PC-3 (cell line): ENCODE measurements at places on chromosomes 11 and 22. TPM values are rescaled to one million over a fixed set of nuclear protein-coding genes. Genes with fewer than 3 reads are reported as not detected.

GRCh38 chr11:81000334-81000733, 1559.5 kb upstream of the TENM4 start:
- no peak for DNase-seq

- DNase-seq, result peak; percentile 81
Measured at GRCh38 chr11:67465189-67465510, 3.9 kb downstream of the TMEM134 start.

- DNase-seq, result no peak
Measured at GRCh38 chr22:18130018-18130417, 19.4 kb downstream of the TUBA8 start.

GRCh38 chr11:74204701-74205100, 33.6 kb downstream of the PPME1 start:
- DNase-seq, result no peak

- no peak for DNase-seq
Measured at GRCh38 chr11:9211322-9211721, 53.8 kb downstream of the DENND5A start.

- DNase-seq, result peak; percentile 85
Measured at GRCh38 chr11:73931039-73931645, 19.7 kb upstream of the DNAJB13 start.

DNA sequence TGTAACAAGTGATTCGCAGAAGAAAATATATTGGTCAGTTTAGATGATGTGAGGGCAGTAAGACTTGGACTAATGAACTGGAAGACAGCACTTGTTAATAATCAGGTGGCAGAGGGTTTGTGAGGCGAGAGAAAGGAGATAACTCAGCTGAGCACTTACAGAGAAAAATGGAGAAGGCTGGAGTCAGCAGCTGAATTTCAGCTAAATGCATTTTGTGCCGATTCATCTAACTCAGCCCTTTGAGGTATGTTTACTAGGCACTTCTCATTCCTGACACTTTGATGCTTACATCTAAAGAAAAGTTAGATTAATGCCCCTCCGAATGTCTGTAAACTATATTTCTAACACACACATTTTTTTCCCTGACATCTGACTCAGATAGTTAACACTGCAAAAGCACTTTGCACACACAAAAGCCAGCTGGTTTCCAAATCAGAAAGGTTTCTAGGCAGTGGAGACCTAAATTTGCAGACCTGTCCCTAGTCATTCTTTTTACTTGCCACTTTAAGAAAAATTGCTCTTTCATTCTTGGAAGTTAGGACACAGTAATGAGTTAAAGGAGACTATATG, 859.5 kb upstream of the CCDC90B start:
- DNase-seq, result no peak

DNA sequence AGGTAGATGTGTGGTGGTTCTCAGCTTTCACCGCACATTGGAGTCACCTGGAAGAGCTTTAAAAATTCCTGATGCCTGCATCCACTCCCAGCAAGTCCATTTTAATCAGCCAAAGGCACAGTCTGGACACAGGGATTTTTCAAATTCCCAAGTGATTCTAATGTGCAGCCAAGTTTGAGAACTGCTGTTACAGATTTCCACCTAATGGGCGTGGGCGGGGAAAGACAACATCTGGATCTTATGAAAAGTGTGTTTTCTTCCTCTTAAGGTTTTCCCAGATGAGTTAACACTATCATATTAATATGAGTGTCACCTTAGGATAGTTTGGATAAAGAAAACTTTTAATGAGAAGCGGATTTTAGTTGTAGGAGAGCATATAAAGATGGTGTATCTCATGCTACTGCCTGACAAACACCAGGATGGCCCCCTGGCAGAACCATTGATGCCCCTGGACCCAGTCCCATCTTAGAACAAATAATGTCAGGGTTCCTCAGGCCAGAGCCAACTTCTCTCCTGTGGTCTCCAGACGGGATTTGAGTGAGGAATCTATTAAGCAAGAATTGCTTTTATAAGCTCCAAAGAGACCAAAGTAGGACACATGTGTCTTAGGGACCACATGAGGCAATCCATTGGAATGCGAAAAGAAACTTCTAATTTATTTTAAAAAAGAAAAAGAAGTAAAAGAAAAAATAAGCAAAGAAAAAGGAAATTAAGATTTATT, 31.9 kb downstream of the POU2AF1 start:
- DNase-seq, result no peak

- no peak for DNase-seq
Measured at GRCh38 chr22:32204856-32205722, at the start of gene RFPL2. TSS of gene RFPL2 (minus strand) at chr22:32205073. CDS start at chr22:32202451, 2,622 bp downstream.

GRCh38 chr11:114225661-114226060, 70.5 kb upstream of the NNMT start:
- DNase-seq, result no peak

DNA sequence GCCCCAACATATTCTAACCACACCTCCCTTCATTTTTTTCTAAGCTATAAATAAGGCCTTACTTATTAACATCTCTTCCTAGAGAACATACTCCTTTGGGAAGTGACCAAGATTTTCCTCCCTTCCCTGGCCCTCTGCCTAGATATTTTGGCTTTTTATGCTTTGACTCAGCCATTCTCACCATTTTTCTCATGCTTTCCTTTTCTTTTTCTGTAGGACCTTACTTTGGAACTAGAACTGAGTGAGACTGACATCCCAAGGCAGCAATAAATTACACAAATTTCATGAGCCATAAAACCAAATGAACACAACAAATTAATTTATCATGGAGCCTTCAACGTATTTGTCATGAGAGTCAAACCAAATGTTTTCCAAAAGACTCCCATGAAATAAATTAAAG, 142.7 kb upstream of the CTSC start:
- DNase-seq, result peak; percentile 97

DNA sequence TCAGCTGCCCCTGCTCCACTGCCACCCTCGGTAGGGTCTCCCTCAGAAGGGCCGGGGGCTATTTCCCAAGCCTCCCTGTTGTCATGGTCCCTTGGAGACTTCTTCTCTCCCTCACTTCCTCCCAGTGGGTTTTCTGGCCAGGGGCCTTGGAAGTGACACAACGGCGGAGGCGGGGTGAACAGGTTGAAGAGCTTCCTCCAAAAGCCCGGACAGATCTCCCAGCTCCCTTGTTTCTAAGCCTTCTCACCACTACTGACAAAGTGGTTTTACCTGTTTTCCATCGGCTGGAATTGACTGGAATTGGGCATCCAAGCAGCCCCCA, 14.5 kb downstream of the MYH9 start:
- peak; percentile 58 for DNase-seq

DNA sequence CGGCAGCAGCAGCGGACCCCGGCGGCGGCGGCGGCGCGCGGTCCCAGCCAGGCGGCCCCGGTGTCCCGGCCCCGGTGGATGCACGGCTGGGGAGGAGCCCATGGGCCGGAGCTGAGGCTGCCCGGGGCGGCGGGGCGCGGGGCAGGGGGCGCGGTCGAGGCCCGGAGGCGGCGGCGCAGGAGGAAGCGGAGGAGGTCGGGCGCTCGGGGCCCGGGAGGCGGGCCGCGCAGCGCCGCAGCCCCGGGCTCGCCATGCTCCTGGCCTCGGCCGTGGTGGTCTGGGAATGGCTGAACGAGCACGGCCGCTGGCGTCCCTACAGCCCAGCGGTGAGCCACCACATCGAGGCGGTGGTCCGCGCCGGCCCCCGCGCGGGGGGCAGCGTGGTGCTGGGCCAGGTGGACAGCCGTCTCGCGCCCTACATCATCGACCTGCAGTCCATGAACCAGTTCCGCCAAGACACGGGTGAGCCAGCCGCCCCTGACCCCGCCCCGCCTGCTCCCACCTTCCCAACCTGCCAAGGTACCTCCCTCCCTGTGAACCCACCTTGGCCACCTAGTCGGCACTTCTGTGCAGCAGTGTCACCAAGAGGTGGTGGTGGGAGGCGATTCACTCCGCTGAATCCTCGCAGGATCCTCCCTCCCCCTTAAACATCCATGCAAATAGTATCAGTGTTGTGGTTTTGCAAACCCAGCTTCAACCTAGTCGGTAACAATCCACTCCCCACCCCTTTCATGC, 580 bp downstream of the DTX4 start:
- DNase-seq, result peak; percentile 13

DNA sequence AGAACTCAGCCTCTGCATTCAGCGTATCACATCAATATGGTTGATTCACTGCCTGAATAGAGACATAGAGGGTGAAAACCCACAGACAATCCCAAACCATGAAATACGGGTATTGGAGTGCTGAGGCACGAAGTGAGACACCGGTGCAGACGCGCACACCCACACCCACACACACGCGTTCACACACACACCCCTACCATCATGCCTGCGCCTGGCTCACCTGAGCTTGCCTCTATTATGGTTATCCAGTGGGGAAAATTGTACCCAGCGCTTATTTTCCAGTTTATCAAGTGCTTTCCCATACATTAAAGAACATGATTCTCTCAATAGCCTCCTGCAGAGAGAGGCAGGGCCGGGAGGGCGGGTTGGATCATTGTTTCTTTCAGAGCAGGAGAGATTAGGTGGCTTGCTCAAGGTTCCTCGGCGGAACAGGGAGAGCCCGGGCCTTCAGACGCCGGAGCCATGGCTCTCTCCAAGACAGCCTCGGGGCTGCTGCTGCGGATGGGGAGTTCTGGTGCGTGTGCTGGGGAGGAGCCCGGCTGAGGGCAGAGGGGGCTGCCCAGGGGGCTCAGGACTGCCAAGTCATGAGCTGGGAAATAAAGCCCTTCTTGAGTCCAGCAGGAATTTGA, 78.9 kb upstream of the THY1 start:
- DNase-seq, result no peak

GRCh38 chr11:1780700-1781592, 17.2 kb upstream of the CTSD start:
- no peak for DNase-seq

- peak; percentile 51 for DNase-seq
Measured at GRCh38 chr11:18171377-18172000, 1.1 kb upstream of the MRGPRX4 start.

GRCh38 chr11:69467646-69468045, 13.8 kb upstream of the LINC01488 start:
- no peak for DNase-seq

- DNase-seq, result no peak
Measured at GRCh38 chr11:113977071-113977490, 2.2 kb downstream of the HTR3A start.

DNA sequence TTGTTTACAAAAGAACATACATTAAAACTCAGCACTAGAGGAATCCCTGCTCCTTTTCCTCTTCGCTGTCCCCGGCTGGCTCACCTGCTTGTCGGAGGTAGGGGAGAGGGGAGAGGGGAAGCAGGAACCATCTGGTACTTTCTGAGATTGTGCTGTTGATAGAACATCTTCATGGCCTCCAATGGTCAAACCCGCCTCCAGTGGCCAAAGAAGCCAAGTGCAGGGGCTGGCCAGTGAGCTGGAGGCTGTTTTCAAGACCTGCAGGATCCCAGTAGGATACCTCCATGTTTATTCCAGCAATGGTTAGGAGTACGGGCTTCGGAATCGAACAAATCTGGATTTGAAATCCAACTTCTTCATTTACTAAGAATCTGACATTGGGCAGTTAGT, 92.6 kb downstream of the PKNOX2 start:
- DNase-seq, result peak; percentile 16

DNA sequence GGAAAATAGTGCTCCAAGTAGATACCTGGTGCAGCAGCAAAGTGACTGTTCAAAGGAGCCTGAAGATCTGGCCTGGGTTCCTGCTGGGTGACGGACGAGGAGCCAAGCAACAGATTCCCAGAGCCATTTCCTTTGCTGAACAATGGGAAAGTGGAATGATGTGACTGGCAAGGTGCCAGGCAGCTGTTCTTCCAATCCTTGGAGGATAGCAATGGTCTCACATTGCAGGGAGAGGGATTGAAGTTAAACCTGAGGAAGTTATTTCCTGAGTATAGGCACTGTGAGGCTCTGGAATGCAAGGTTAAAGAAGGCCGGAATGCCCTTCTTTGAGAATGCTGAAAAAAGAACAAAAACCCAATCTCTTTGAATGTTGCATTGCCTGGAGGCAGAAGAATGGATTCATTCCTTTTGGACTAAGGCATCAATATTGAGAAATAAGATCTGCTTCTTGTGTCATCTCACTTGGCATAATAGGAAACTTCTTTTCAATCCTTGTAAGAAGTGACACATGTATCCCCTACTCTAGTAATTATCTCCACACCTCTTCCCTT, 223.8 kb downstream of the BLID start:
- peak; percentile 42 for DNase-seq

DNA sequence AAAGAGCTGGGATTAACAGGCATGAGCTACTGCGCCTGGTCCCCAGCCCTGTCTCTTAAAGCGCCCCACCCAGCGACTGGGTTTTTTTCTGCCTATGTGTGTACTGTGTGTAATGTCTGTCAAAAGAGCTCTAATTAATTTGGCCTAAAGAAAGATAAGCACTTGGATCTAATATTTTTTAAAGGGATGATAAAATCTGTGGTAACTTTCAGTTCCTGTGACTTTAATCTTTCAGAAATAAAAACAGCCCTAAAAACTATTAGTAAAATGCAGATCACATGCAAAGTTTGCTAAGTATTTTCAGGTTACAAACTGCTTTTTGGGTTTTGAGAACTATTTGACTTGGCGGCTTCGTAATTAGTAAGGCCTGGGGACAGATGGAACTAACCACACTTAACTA, 1358.7 kb downstream of the LRRC4C start:
- no peak for DNase-seq

DNA sequence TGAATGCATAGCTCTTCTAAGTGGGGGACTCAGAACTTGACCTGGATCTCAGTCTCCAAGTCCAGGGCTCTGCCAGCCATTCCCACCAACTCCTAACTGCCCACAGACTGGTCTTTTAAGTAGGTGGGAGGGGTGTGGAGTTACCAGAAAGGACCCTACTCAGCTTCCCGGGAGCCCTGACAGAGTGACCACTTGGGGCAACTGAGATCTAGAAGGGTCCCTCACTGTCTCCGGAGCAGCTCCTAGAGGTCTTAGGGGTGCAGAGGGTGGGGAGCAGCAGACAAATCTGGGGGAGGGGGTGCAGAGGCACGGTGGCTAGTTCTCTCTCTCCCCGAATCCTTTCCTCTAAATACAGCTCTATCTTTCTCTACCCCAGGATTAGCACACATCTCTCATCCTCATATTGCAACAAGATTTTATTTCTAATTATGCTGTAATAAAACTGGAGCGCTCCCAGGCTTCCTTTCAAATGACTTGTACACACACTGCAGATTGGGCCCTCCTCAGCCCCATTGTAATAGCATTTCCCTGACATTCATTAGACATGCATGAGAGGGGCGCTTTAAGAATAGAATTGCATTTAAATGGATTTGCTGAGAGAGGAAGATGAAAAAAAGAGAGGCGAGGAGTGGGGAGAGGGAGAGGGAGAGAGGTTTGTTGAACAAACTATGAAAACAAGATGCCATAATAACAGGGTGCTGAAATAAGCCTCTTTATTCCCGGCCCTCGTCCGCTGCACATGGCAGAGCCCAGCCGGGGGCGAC, 219.0 kb downstream of the CEP164 start:
- DNase-seq, result no peak

Gene PIWIL4
- 0.15 and 0.17 TPM in 2 replicates for total RNA-seq

Gene RAB3IL1
- 6.6 and 7.9 TPM in 2 replicates for total RNA-seq

Gene ACO2
- 118 and 130 TPM in 2 replicates for total RNA-seq

Gene PRMT3
- total RNA-seq, result 43.7 and 50.3 TPM in 2 replicates

Gene CLCF1
- total RNA-seq, result 48.3 and 63.5 TPM in 2 replicates

Gene OR10G6
- not detected in 2 replicates for total RNA-seq

Gene OR2D2
- total RNA-seq, result 0.11 TPM in 1 of 2 replicates, not detected in the other

Gene TMPRSS5
- total RNA-seq, result 0.07 and 1.4 TPM in 2 replicates

Gene FZD4
- total RNA-seq, result 17.3 and 17.7 TPM in 2 replicates

Gene NARS2
- total RNA-seq, result 33.5 and 35.5 TPM in 2 replicates

Gene GNB1L
- total RNA-seq, result 27.0 and 28.8 TPM in 2 replicates

Gene C11orf91
- total RNA-seq, result 1.0 TPM in 1 of 2 replicates, not detected in the other

Gene DMC1
- total RNA-seq, result not detected in 2 replicates

Gene TP53I11
- 30.8 and 32.8 TPM in 2 replicates for total RNA-seq

Gene RASD2
- total RNA-seq, result 0.07 and 0.46 TPM in 2 replicates

Gene DRAP1
- 944 and 1,531 TPM in 2 replicates for total RNA-seq

Gene GRM5
- not detected in 2 replicates for total RNA-seq
